Gastroesophageal sphincter (tissue), 4 donors: ENCODE measurements at places on chromosomes 2 and 18.

DNA sequence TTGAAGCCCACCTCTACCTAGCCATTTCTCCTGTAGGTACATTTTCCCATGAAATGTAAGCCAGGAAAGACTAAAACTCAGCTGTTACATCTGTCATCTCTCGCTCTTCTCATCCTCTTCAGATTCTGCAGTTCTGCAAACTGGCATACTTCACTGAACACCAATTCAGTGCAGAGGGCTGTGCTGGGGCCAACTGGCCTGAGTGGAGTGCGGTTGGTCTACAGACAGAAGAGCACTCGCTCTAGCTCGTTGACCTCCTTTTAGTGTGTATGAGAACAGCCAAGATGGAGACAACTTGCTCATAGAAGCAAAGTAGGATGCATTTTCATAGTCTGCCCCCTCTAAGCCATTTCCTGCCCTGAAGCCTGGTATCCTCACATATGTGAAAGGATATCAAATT is 862.6 kb downstream of the BCL11A start:
- ATAC-seq: no peak

- no peak for ATAC-seq
Measured at GRCh38 chr2:28628506-28628905, 123.1 kb upstream of the PPP1CB start.

GRCh38 chr18:78727877-78728783 is 251.5 kb upstream of the SALL3 start:
- no peak for ATAC-seq

GRCh38 chr2:3522961-3523421 is 3.7 kb upstream of the ADI1 start:
- ATAC-seq: no peak
